ENCODE measurements at places on chromosomes 7 and 10. TPM values are rescaled to one million over a fixed set of nuclear protein-coding genes. Genes with fewer than 3 reads are reported as not detected.

Gene CUZD1
- 0.17 TPM for total RNA-seq

Gene A1CF
- total RNA-seq, result not detected

Gene ZNF786
- 4.5 TPM for total RNA-seq

Gene ACTL6B
- total RNA-seq, result not detected

Gene LIPJ
- not detected for total RNA-seq

Gene NPTX2
- total RNA-seq, result 52.5 TPM

Gene ITGA8
- 26.2 TPM for total RNA-seq

Gene TMEM60
- 10.8 TPM for total RNA-seq

Gene RPEL1
- total RNA-seq, result not detected

DNA sequence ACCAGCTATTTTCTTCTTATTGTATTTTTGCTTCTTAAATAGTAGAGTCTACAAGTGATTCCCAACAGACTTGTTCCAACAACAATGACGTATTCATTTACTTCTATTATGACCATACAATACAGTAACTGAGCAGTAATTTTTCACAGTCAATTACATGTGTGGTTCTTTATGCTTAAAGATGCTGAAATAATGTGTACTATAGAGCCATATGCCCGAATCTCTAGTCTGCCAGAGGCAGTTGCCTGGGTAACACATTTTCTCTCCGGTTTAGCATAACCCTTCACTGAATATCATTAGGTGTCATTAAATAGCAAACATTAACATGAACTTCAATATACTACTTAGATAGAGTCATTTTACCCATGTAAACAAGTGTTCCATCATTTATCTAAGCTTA is 75.0 kb downstream of the SLC25A13 start:
- no peak for DNase-seq

- DNase-seq, result no peak
Measured at GRCh38 chr10:60606343-60607080, 171.8 kb upstream of the CDK1 start.

DNA sequence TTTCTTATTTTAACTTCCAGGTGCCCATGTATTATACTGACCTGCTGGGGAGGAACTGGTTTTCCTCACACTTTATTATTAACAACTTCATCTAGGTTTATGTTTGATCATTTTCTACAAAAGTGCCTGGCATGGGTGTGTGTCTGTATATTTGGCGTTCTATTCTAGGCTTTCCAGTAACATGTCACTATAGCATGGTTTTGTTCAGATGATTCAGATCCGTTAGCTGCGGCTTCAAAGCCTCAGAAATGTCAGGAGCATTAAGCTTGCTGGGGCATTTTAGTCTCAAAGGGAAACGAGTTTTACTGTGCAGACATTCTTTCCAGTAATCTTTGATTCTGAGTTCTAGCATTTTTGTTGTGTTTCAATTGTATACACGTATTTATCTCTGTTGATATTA is 2.3 kb downstream of the INPP5A start:
- DNase-seq, result no peak

DNA sequence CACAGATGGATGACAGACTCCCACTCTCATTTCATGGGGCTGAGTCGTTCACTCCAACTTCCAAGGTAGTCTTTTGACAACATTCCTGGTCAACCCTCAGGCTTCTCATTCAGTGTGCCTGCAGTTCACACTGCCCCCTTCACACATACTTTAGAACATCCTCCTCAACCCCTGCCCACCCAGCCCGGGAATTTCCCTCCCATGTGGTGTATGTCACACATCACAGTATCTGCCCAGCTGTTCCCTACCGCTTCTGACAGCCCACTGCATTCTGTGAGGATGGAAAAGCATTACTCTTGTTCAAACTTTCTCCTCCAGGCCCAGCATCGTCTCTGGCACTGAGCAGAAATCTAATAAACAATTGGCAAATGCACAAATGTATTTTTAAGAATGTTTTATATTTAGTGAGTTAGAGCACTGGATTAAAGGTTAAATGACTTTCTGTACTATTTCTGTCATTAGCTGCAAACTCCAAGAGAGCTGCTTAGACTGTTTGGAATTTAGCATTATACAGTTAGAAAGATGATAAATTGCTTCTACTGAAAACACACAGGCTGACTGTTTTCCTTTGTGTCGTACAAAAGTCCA is 110.4 kb downstream of the SFMBT2 start:
- DNase-seq, result no peak

- DNase-seq, result no peak
Measured at GRCh38 chr7:154342971-154343633, 290.9 kb downstream of the DPP6 start.

- no peak for DNase-seq
Measured at GRCh38 chr7:122123746-122124145, 20.3 kb downstream of the AASS start.

GRCh38 chr10:110151467-110151866 is 55.9 kb upstream of the MXI1 start:
- DNase-seq, result peak; percentile 42

- peak; percentile 93 for DNase-seq
Measured at GRCh38 chr10:17643339-17643754, 604 bp upstream of the STAM start.

GRCh38 chr7:55396233-55396785 is 31.2 kb downstream of the LANCL2 start:
- DNase-seq, result no peak

DNA sequence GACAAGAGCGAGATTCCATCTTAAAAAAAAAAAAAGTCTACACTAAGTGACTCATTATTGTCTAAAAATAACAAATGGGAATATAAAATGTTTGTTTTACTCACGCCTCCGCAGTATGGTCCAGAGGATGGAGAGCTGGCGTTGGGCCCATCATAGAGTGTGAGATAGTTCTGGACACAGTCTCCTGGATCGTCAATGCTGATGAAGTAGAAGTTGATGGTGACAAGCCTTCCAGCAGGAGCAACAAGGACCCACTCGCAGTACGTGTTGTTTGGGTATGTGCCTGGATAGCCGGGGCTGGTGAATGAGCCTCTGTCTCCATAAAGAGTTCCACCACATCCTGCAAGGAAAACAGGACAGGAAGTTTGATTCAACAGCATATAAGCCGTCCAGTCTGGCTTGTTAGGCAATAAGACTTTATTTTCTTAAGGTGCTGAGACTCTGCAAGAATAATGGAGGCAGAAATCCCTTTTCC is 11.5 kb upstream of the RSU1 start:
- DNase-seq, result no peak

- no peak for DNase-seq
Measured at GRCh38 chr7:98283127-98283886, 1.8 kb downstream of the BRI3 start.

GRCh38 chr7:33849004-33849403 is 56.3 kb upstream of the BMPER start:
- DNase-seq, result no peak

GRCh38 chr10:98589007-98589406 is 142.3 kb upstream of the HPS1 start:
- no peak for DNase-seq

GRCh38 chr7:85705076-85705475 is 518.2 kb upstream of the SEMA3D start:
- no peak for DNase-seq

- no peak for DNase-seq
Measured at GRCh38 chr7:118285358-118285757, 60.9 kb downstream of the ANKRD7 start.

- peak; percentile 82 for DNase-seq
Measured at GRCh38 chr10:100579261-100580090, 43.7 kb downstream of the HIF1AN start.

DNA sequence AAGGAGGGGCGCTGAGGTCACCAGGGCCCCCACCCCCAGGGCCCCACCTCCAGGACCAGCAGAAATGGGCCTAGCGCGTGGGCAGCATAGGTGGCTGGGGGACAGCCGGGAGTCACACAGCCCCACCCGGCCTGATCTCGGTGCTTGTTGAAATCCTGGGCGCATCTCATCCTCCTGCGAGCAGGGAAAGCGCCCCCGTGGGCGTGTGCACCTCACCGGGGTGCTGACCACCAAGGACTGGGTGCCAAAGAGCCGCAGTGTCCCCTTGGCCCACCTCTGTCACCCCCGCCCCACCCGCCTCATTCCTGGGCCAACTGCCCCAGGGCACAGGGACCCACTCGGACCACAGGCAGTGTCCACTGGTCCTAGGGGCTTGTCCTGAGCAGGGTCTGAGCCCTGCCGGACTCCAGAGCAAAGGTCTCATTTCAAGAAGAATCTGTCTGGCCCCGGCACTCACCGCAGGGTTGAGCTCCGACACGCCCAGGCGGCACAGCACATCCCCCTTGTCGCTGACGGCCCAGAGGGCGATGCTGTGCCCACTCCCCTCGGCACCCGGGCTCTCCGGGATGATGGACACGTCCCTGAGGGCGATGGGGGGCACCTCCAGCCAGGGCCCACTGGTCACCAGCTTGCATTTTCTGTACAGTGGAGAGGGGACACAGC is 11.4 kb downstream of the BHLHA15 start:
- DNase-seq, result no peak

- DNase-seq, result peak; percentile 92
Measured at GRCh38 chr7:75971961-75972763, 22.2 kb downstream of the TMEM120A start.

DNA sequence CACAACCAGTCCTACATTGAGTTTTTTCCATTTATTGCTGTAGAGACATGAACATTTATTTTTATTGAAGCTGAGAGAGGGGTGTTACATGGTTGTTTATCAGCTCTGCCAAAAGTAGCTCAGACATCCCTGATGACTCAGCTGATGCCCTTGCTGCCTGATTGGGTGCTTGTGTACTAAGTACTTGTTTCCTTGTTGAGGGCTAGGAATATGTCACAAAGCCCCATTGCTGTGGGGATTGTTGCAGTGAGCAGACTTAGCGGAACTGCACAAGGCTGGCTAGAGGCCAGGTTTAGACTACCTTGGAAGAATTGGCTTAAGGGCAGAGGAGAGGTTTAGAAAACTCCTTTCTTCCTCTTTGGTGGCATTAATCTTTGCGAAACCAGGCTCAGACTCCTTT is 110.6 kb downstream of the AUTS2 start:
- DNase-seq, result no peak

DNA sequence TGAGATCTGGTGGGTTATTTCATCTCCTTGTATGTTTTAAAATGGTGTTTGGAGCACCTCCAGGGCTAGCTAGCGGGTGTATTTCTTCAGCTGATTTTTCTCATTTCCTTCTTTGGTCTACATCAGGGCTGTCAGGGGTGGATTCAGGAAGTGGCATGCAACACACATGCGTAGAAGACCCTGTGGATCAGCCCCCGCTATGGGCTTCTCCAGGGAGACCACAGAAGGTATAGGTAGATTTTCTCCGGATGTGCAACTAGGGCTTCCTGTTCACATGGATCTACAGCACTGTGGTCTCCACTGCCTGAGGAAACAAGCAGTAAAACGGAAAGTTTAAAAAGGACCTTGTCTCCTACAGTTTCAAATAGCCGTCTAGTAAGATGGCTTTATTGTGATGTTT is 10.4 kb downstream of the NUB1 start:
- no peak for DNase-seq
